ENCODE measurements at places on chromosomes 5 and 9.

DNA sequence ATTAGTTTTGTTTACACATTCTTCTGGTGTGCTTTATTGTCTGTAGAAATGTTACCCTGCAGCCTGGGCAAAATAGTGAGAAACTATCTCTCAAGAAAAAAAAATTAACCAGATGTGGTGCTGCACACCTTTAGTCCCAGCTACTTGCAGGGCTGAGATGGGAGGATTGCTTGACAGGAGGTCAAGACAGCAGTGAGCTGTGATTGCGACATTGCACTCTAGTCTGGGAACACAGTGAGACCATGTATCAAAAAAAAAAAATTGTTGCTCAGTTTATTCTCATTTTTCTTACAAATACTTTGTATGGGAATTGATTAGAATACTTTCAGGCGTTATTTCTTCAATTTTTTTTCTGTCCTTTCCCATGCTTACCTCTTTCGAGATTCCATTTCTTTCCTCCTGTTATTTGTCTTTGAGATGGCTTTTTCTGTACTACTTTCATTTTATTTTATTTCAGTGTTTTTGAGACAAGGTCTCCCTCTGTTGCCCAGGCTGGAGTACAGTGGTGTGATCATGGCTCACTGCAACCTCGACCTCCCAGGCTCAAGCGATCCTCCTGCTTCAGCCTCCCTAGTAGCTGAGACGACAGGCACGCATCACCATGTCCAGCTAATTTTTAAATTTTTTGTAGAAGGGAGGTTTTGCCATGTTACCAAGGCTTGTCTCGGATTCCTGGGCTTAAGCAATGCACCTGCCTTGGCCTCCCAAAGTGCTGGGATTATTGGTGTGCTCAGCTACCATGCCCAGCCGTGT, 24.9 kb downstream of the TENT2 start:
- H3K27ac ChIP-seq, result no peak overlapping the region
- H3K36me3 ChIP-seq, result peaks cover 4% of the 10 kb centered on the region

GRCh38 chr9:126232461-126232860, 94.2 kb upstream of the MVB12B start:
- no peak for DNase-seq
- H3K4me1 ChIP-seq, result no peaks in the 10 kb centered on the region
- H3K36me3 ChIP-seq, result no peaks in the 10 kb centered on the region
- H3K4me3 ChIP-seq, result no peak overlapping the region

DNA sequence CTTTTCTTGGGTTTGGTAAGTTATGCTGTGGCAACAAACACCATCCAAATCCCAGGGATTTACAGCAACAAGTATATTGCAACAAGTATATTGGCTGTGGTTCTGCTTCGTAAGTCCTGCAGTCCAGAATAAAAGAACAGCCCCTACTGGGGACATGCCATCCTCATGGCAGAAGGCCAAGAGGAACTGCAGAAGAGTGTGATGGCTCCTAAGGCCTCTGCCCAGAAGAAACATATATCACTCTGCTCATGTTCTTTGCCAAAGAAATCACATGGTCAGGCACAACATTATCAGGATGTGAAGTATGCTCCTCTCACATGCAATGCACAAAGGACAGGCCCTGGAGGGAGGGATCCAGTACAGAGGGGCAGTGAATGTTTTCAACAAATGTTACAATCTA, 159.6 kb upstream of the TAS2R1 start:
- no peak overlapping the region for H3K4me3 ChIP-seq
- no peaks in the 10 kb centered on the region for H3K27me3 ChIP-seq
- DNase-seq, result no peak
- H3K36me3 ChIP-seq, result no peaks in the 10 kb centered on the region
- no peak overlapping the region for H3K27ac ChIP-seq
- H3K4me1 ChIP-seq, result no peaks in the 10 kb centered on the region

GRCh38 chr9:224582-225520, 10.2 kb downstream of the DOCK8 start:
- no peak overlapping the region for H3K4me3 ChIP-seq
- no peak overlapping the region for H3K27ac ChIP-seq
- DNase-seq, result no peak
- H3K4me1 ChIP-seq, result no peaks in the 10 kb centered on the region
- no peaks in the 10 kb centered on the region for H3K27me3 ChIP-seq

GRCh38 chr9:31519011-31519410, 865.4 kb upstream of the ACO1 start:
- H3K27me3 ChIP-seq, result no peaks in the 10 kb centered on the region
- no peaks in the 10 kb centered on the region for H3K36me3 ChIP-seq
- no peak for DNase-seq
- no peak overlapping the region for H3K27ac ChIP-seq
- H3K4me1 ChIP-seq, result no peaks in the 10 kb centered on the region

GRCh38 chr5:68406767-68407241, 191.2 kb downstream of the PIK3R1 start:
- H3K27ac ChIP-seq, result no peak overlapping the region
- no peak overlapping the region for H3K4me3 ChIP-seq
- H3K4me1 ChIP-seq, result no peaks in the 10 kb centered on the region
- DNase-seq, result no peak
- no peaks in the 10 kb centered on the region for H3K27me3 ChIP-seq

- no peak for DNase-seq
- no peak overlapping the region for H3K4me3 ChIP-seq
- no peaks in the 10 kb centered on the region for H3K4me1 ChIP-seq
- H3K27me3 ChIP-seq, result no peaks in the 10 kb centered on the region
- H3K27ac ChIP-seq, result no peak overlapping the region
Measured at GRCh38 chr5:110439296-110439695, 287.2 kb downstream of the TMEM232 start.

- no peak overlapping the region for H3K4me3 ChIP-seq
- no peak overlapping the region for H3K27ac ChIP-seq
- H3K27me3 ChIP-seq, result no peaks in the 10 kb centered on the region
- no peak for DNase-seq
- H3K4me1 ChIP-seq, result no peaks in the 10 kb centered on the region
Measured at GRCh38 chr9:101274971-101275768, 109.6 kb downstream of the BAAT start.

GRCh38 chr9:13673348-13673747, 393.9 kb upstream of the MPDZ start:
- H3K4me3 ChIP-seq, result no peak overlapping the region
- H3K36me3 ChIP-seq, result no peaks in the 10 kb centered on the region
- no peak for DNase-seq
- no peak overlapping the region for H3K27ac ChIP-seq
- no peaks in the 10 kb centered on the region for H3K27me3 ChIP-seq

DNA sequence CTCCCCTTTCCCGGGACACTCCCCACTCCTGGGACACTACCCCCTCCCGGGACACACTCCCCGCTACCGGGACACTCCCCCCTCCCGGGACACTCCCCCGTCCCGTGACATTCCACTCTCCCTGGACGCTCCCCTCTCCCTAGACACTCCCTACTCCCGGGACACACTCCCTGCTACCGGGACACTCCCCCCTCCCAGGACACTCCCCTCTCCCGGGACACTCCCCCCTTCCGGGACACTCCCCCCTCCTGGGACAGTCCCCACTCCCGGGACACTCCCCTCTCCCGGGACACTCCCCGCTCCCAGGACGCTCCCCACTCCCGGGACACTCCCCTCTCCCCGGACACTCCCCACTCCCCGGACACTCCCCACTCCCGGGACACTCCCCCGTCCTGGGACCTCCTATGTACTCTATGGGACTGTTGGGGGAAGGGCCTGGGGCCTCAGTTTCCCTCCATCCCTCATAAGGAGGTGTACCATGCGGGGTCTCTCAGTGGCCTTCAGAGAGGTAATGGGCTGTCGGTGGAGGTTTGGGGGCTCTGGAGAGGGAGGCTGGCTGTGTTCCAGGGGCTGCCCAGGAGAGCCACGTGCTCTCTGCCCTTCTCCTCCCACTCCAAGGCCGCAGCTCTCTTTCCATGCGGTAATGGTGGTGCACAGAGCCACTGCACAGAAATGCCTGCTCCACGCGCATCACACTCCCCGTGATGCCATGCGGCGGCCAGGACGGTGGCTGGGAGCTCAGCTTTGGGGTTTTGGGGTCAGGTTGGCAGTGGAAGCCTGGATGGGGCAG, 96.2 kb downstream of the RXRA start:
- no peak overlapping the region for H3K4me3 ChIP-seq
- no peak overlapping the region for H3K27ac ChIP-seq
- H3K27me3 ChIP-seq, result no peaks in the 10 kb centered on the region
- H3K4me1 ChIP-seq, result peaks cover 7% of the 10 kb centered on the region
- no peak for DNase-seq
- peaks cover 83% of the 10 kb centered on the region for H3K36me3 ChIP-seq

DNA sequence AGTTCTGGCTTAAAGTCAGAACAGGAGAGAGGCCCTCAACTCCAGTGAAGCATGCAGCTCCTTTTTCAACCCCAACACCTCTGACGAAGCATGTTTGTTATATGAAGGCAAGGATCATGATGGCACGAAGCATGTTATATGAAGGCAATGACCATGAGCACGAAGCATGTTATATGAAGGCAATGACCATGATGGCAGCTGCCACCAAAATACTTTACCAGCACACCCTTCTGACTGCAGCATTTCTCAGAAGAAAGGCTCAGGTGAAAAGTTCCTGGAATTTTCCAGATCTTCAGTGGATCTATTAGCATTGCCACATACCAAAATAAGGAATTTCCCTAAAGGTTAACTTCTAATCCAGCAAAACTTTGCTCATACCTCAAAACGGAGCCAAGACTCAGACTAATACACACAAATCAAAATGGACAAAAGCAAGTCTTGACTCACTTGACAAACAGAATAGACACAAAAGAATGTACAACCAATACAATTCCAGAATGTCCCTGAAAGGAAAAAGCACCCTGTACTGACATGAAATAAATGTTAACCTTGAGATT, 217.4 kb downstream of the FANCC start:
- peaks cover 44% of the 10 kb centered on the region for H3K4me1 ChIP-seq
- DNase-seq, result no peak
- H3K36me3 ChIP-seq, result peaks cover 6% of the 10 kb centered on the region
- H3K27me3 ChIP-seq, result no peaks in the 10 kb centered on the region

GRCh38 chr9:29613773-29614172, 2040.5 kb upstream of the C9orf72 start:
- H3K4me1 ChIP-seq, result no peaks in the 10 kb centered on the region
- H3K36me3 ChIP-seq, result no peaks in the 10 kb centered on the region
- H3K27ac ChIP-seq, result no peak overlapping the region
- H3K4me3 ChIP-seq, result no peak overlapping the region
- H3K27me3 ChIP-seq, result no peaks in the 10 kb centered on the region

- no peaks in the 10 kb centered on the region for H3K27me3 ChIP-seq
- peaks cover 21% of the 10 kb centered on the region for H3K4me1 ChIP-seq
- peak; percentile 89 for DNase-seq
- H3K4me3 ChIP-seq, result peak overlapping the region; percentile 56
- no peaks in the 10 kb centered on the region for H3K36me3 ChIP-seq
- H3K27ac ChIP-seq, result peak overlapping the region; percentile 88
Measured at GRCh38 chr9:129596541-129597331, 24.2 kb downstream of the C9orf50 start.

DNA sequence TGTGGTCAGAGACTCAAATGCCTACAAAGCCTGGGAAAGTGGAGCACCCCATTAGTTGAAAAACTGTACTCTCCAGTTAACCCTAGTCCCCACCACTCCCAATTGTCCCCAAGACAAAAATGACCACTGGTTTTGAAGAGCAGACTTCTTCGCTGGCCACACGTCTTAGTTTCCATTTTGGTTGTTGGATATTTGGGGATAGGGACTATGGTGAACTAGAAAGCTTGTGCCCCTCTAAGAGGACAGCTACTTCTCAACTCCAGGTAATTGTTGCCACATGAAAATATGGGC, 109.4 kb upstream of the SPRY4 start:
- no peaks in the 10 kb centered on the region for H3K27me3 ChIP-seq
- no peaks in the 10 kb centered on the region for H3K36me3 ChIP-seq
- no peak for DNase-seq
- peaks cover 8% of the 10 kb centered on the region for H3K4me1 ChIP-seq
- H3K4me3 ChIP-seq, result no peak overlapping the region

GRCh38 chr5:133891390-133891789, 77.0 kb downstream of the C5orf15 start:
- no peaks in the 10 kb centered on the region for H3K4me1 ChIP-seq
- no peak overlapping the region for H3K4me3 ChIP-seq
- H3K36me3 ChIP-seq, result no peaks in the 10 kb centered on the region
- no peak for DNase-seq
- H3K27me3 ChIP-seq, result no peaks in the 10 kb centered on the region

DNA sequence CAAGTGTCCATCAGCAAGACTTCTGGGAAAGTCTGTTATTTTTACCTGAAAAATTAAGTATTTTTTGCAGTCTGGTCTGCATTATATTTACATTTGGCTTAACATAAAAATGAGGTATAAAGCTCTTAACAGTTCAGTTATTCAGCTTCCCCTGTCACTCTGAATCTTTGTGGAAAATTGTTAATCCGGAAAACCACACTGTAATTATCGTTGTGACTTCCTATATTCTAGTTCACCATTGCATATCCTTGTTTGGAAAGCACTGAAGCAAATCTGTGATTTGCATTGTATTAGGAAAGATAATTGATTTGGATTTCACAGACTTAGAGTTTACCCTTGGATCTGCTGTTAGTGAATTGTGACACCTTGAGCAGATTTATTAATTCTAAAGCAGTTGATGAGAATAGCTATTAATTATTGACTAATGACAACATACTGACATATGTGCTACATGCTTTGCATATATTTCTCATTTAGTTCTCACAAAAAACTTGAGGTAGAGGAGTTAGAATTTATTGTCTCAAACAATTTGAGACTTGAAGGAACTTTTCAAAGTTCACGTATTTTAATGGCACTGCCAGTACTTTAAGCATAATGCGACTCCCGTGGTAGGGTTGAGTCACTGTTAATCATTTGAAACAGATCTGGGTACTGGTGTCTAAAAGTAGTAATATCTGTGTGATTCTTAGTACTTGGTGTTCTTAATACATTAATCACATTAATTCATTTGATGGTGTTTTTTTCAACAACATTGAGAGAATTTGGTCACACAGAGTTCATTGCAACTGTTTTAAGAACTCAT, 71.8 kb upstream of the LRRC70 start:
- H3K36me3 ChIP-seq, result peaks cover 18% of the 10 kb centered on the region
- no peak overlapping the region for H3K27ac ChIP-seq
- no peaks in the 10 kb centered on the region for H3K4me1 ChIP-seq

- H3K4me1 ChIP-seq, result no peaks in the 10 kb centered on the region
- no peak overlapping the region for H3K4me3 ChIP-seq
- H3K36me3 ChIP-seq, result no peaks in the 10 kb centered on the region
- DNase-seq, result no peak
- no peak overlapping the region for H3K27ac ChIP-seq
Measured at GRCh38 chr9:108217431-108218349, 638.1 kb downstream of the ACTL7B start.
